Dorsolateral prefrontal cortex (tissue), 122 donors: ENCODE measurements at places on chromosomes 2 and 18. TPM values are rescaled to one million over a fixed set of nuclear protein-coding genes. Genes with fewer than 3 reads are reported as not detected.
A peak's percentile ranks its signal among the peaks of the same experiment; 100 is the strongest.

DNA sequence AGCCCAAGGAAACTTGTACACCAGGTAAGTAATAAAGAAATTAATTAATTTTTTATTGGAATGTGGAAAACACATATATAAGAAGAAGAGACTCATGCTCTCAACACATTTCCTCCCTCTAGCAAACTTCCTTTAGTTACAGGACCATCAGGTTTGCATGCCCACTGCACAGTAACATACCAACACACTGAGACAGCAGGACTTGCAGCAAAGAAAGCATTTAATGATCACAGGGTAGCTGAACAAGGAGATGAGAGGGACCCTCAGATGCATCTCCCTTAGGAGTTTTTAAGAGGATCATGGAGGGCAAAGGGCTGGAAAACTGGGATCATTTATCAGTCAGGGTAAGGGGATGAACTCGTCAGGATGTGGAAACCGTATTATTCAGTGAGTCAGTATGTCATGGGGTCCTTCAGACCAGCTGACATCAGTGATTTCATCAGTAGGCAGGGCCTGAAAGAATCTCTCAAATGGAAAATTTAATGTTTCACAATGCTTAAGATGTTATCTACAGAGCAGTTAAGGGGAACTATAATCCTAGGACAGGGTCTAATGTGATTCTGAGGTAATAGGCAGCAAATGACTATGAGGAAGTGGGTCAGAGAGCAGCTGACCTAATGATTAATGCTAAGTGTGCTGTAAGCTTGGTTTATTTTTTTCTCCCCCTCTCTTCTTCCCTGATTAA lies 193.8 kb upstream of the RND3 start:
- DNase-seq, result no peak

DNA sequence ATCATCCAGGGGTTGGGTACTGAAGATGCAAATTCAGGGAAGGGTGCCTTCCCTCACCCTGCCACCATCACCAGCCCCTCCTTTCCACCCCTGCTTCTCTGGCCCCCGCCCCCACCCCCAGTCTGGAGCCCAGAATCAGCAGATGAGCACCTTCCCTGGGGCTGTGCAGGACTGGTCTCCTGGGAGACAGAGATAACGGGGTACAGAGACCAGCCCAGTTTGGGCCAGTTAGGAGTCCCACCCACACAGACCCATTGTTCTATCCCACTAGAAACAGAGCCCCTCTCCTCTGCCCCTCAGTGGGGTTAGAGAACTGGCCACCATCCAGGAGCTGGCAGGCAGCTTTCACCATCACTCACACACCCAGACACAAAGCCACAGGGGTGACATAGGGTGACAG lies 4.5 kb upstream of the CRYBA2 start:
- DNase-seq, result no peak

DNA sequence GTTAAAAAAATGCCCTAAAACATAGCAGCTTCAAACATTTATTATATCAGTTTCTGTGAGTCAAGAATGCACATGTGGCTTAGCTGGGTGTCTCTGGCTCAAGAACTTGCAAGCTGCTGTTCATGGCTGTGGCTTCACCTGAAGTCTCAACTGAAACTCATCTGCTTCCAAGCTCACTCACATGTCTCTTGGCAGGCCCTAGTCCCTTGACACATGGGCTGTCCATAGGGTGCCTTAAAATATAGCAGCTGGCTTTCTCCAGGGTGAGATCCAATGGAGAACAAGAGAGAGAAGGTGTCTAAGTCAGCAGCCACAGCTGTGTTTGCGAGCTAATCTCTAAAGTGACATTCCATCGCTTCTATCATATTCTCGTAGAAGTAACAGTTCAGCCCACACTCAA lies 152.8 kb downstream of the DSEL start:
- DNase-seq, result no peak

DNA sequence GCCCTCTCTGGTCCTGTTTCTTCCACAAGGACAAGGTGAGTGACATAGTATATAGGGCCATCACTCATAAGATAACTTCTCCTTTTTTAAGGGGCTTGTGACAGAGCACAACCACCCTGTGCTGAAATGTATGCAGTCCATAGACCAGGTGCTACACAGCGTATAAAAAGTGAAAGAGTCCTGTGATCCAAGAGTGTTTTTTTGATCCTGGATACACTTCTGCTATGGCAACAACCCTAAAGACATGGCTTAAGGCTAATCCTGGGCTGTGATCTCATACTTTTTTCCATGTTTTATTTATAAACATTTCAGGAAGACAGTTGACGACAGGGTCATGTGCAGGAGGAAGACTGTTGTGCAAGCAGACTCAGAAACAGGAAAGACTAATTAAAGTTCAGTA lies 400.5 kb upstream of the TCF4 start:
- no peak for DNase-seq

GRCh38 chr18:13233787-13234783 lies 15.5 kb downstream of the LDLRAD4 start:
- no peak for DNase-seq

GRCh38 chr2:133266926-133267590 lies 301.2 kb downstream of the NCKAP5 start:
- DNase-seq, result no peak

DNA sequence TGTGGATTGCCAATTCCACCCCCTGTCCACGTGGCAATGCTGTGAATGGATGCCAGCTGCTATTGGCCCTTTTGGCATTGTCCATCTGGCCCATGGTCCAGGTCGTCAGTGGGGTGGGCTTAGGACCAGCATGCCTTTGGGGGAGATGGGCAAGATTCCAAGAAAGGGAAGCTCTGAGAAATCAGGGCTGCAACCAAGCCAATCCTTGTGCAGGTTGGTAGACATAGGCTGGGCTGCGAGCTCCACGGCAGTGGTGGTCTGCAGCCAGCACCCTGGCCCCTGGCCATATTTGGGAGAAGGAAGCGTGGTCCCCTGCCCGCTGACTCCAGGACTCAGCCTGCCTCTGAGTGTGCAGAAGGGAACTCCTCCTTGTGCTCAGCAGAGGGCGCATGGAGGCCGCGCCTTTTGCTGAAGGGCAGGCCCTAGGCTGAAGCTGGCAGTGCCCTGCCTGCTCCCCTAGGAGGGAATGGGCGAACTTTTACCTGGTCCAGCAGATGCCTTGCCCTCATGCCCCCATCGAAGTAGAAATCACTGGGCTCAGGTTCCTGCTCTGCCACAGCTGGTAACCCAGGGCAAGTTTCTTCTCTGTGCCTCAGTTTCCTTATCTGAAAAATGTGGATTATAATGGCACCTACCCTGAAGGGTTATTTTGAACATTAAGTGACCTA lies 5.4 kb downstream of the SPR start:
- DNase-seq, result peak; percentile 79

GRCh38 chr2:222194669-222195068 lies 104.1 kb downstream of the PAX3 start:
- no peak for DNase-seq

- DNase-seq, result no peak
These were observed 94.9 kb downstream of the FHOD3 start for GRCh38 chr18:36392164-36392978.

DNA sequence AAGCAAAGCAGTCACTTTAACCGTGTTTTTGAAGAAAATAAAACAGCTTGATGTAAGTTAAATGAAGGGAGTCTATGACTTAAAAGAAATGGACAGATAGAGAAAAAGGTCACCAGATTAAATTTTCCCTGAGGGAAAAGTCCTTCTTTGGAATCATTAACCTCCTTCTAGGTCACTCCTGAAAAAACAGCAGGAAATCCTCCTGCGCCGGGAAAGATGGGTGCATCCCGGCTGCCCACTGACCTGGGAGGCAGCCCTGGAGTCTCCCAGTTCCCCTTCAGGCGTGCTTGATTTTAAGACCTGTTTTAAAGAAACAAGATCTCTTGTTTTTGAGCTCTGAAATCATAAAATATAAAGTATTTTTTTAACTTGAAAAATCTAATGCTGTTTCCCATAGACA lies 18.4 kb upstream of the ZNF521 start:
- no peak for DNase-seq

GRCh38 chr2:219228911-219229304 lies 528 bp downstream of the ATG9A start:
- no peak for DNase-seq

DNA sequence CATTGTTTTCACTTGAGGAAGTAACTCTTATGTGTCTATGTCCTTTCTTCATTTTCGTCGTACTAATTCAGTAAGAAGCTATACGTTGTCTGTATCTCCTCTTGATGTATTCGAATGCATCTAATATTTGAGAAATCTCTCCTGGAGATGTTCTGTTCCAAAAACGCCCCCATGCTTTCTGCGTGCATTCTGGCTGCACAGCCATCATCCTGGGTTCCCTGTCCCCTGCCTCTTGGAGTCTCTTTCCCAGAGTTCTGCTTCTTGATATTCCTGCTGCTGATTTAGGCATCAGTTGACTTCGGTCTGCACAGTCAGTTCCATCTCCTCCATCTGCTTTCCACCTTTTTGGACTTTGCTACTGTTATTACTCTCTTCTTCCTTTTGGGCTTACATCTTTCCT lies 13.5 kb downstream of the PNO1 start:
- DNase-seq, result no peak

- DNase-seq, result no peak
These were observed 29.0 kb downstream of the TNFRSF11A start for GRCh38 chr18:62354151-62354550.

DNA sequence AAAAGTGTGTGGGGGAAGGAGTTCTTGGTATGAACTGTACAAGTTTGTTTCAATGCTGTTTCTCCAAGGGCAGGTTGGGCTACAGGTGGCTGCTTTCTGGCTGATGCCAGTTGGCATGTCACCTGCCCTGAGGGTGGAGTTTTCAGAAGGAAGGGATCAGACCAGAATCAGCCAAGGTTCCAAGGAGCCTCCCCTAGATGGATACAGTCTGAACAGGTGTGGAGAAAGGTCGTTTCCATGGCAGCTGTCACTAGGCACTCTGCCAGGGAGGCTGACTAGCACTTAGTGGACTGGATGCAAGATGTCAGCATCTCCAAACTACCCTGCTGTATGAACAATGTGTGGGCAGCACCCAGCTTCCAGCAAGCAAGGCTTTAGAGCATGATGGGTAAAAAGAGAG lies 444.4 kb upstream of the HNRNPA3 start:
- DNase-seq, result no peak

GRCh38 chr2:119734047-119734446 lies 25.7 kb upstream of the PTPN4 start:
- DNase-seq, result no peak

DNA sequence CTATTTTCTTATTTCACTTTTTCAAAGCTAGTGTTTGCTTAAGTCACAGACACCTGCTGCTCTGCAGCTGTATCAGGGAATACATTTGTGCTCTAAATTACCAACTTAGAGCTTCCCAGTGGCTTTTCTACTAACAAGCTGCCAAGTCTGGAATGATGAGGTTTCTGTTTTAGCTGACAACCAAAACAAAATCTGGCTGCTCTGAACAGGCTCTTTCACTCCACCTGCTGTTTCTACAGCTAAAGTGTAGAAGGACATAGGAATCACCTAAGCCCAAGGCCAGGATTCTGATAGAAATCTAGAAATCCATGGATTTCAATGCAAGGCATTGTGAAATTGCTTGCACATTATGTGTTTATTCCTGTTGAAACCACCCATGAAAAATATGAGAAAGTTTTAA lies 201.2 kb downstream of the SUCLG1 start:
- DNase-seq, result no peak

Gene PARD3B
- total RNA-seq, result 6.9 TPM

Gene HAAO
- total RNA-seq, result 3.5 TPM

Gene EGR4
- 4.5 TPM for total RNA-seq

Gene AGPS
- total RNA-seq, result 27.9 TPM

Gene MTA3
- 85.6 TPM for total RNA-seq

Gene ACKR3
- total RNA-seq, result 11.3 TPM
